ENCODE measurements at places on chromosomes 16 and 17.
A peak's percentile ranks its signal among the peaks of the same experiment; 100 is the strongest.

- no peak for DNase-seq
Measured at GRCh38 chr17:78397681-78398101, 19.2 kb downstream of the PGS1 start.

DNA sequence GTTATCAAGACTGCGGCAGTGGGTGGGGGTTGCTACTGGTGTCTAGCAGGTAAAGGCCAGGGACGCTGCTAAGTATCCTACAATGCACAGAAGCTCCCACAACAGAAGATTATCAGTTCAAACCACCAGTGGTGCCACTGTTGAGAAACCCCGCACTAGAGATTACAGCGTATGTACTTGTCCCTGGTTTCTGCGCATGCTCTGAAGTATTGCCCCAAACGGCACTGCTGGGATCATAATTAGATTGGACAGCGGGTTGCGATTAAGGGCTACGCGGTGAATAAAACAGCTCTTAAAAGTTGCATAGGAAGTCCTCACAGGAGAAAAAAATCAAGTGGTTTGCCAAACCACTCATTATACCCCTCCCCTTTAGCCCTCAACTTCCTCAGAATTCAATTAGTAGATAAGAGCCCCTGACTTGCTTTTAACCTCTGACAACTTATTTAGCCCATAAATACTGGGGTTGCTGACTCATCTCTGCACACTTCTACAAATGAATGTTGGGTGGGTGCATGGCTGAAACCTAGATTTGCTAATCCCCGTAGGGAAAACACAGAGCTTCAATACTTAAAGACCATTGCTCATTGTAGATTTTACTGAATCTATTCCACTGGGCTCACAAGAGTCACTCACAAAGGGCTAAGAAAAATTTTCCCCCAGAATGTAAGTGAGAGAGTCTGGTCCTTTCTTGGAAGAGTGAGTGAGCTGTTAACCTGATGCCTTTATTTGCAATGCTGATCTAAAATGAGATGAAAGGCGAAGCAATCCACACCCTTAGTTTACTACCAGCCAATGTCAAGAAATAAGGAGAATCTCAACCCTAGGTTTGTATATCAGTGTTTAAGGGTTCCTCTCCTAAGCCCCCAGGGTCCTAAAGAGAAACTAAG, 91.8 kb downstream of the RGS9 start:
- DNase-seq: no peak

GRCh38 chr16:81042821-81043220, 7.2 kb downstream of the ATMIN start:
- no peak for DNase-seq

GRCh38 chr17:81794509-81794908, 9.4 kb upstream of the GCGR start:
- DNase-seq: no peak

DNA sequence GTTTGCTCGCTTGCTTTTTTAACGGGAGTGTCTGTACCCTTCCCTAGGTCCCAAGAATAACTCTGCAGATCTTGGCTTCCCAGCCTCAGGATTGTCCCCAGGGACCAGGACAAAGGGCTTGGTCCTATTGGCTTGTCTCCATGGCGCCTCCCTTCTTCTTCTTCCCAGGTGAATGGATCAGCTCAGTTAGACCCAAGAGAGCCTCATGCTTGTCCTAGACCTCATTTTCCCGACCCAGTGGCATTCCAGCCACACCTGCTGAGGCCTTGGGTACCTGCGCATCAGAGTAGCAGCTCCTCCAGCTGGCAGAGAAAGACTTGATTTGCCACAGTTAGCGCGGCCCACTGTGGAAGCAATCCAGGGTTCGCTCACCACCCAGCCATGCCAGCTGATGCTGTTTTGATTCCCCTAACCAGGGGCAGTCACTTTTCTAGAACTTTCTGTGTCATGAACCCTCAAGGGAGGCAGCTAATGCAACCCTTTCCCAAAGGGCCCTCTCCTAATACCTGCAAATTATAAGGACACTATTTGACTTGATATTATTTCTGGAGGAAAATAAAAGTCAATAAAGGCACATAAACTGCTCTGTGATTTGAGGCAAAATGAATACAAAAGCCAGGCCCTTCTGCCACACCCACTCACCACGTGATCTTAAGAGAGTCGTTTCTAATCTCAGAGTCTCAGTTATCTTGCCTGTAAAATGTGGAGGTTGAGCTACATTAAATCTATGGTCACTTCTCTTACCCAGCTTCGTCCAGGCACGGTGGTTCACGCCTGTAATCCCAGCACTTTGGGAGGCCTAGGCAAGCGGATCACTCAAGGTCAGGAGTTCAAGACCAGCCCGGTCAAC, 13.9 kb downstream of the GPR142 start:
- DNase-seq: no peak

- DNase-seq: no peak
Measured at GRCh38 chr17:49527927-49528651, 33.0 kb downstream of the NGFR start.

- no peak for DNase-seq
Measured at GRCh38 chr16:75244844-75245758, 6.3 kb downstream of the BCAR1 start.

- DNase-seq: no peak
Measured at GRCh38 chr17:263773-264172, 82.3 kb upstream of the DOC2B start.

- peak; percentile 84 for DNase-seq
Measured at GRCh38 chr17:45225964-45226530, 4.4 kb downstream of the FMNL1 start.

- DNase-seq: no peak
Measured at GRCh38 chr16:79283578-79283977, 317.0 kb downstream of the MAF start.

- no peak for DNase-seq
Measured at GRCh38 chr16:1526608-1527555, 6.6 kb upstream of the TMEM204 start.

- DNase-seq: no peak
Measured at GRCh38 chr17:20143740-20144139, 134.6 kb downstream of the SPECC1 start.

GRCh38 chr16:15703029-15703736, 53.1 kb downstream of the NDE1 start:
- DNase-seq: no peak

- DNase-seq: no peak
Measured at GRCh38 chr17:46796524-46796923, 22.0 kb downstream of the WNT3 start.

- no peak for DNase-seq
Measured at GRCh38 chr17:5785338-5785737, 201.0 kb upstream of the NLRP1 start.

- DNase-seq: no peak
Measured at GRCh38 chr17:49454050-49454449, 39.4 kb upstream of the PHB1 start.

- DNase-seq: no peak
Measured at GRCh38 chr17:59277031-59277430, 54.4 kb upstream of the YPEL2 start.

DNA sequence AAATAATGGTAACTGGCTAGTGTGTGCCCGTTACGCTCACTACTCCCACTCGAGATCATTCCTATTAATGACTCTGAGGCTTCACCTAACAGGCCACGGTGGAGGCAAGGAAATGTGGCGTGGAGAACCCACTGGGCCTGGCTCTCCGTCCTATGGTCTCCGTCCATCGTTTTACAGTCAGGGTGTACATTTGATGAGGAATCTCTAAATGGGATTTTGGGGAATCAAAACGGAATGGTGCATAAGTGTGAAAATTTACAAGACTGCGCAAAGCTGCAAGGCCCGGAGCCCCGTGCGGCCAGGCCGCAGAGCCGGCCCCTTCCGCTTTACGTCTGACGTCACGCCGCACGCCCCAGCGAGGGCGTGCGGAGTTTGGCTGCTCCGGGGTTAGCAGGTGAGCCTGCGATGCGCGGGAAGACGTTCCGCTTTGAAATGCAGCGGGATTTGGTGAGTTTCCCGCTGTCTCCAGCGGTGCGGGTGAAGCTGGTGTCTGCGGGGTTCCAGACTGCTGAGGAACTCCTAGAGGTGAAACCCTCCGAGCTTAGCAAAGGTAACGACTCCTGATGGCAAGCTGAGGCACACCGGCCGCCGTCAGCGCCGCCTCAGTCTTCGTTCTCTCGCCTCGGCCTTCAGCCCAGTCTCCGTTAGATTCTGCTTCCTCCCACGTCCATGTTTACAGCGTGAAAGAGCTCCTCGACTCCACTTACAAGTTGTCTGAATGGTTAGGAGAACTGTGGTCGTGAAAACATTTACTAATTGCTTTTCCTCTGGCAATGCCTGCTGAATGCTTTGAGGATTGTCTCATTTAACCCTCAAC, at the start of gene RAD51C:
Gene RAD51C (plus strand): TSS at position 364 of the 817 bp plus-strand sequence. CDS start 42 bp downstream, at position 406.
- peak; percentile 82 for DNase-seq

- DNase-seq: no peak
Measured at GRCh38 chr17:67606471-67606870, 111.3 kb upstream of the NOL11 start.

- DNase-seq: no peak
Measured at GRCh38 chr17:7613769-7614424, 800 bp downstream of the FXR2 start.

DNA sequence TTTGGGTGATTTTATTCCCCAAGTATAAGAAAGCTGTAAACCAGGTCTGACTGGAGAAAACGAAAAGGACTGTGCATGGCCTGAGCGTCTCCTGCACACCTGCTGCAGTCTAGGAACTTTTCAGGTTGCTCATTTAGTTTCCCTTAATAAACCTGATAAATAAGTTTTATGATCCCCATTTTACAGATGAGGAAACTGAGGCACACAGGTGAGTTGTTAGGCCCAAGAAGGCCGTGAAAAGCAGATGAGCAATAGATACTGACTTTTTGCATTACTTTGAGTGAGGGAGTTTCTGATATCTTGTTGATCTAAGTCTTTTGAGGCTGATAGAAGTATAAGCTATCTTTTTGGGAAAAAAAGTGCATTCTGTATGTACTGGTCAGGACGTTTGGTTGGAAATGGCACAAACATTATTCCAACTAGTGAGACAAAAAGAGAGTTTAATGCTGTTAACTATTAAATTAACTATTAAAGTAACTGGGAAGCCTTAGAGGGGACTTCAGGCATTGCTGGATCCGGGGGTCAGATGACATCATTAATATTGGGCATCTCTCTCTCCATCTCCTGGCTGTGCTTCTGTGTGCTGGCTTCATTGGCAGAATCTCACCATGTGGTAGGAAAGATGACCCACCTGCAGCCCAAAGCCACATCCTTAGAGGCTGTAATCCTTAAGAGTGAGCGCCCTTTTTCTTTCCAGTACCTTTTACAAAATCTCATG, 163.4 kb downstream of the CMIP start:
- no peak for DNase-seq

DNA sequence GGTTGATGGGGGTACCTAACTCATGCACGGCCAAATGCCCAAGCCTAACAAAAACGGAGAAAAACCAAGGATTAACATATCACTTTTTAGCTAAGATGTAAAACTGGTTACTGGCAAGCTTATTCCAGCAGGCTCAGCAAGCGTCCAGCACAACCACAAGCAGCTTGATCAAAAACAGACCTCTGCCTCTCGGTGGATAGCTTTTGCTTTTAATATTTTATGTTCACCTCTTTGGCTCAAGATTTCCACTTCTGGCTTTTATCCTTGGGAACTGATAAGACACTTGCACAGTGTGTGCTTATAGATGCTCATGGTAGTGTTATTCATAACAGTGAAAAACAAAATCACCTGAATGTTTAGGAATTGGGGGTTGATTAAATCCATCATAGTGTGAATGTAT, 206.9 kb upstream of the CACNG5 start:
- no peak for DNase-seq

GRCh38 chr17:78237401-78238012, 6.1 kb downstream of the TMEM235 start:
- no peak for DNase-seq

GRCh38 chr17:43879723-43880419, 27.5 kb downstream of the MPP2 start:
- no peak for DNase-seq

DNA sequence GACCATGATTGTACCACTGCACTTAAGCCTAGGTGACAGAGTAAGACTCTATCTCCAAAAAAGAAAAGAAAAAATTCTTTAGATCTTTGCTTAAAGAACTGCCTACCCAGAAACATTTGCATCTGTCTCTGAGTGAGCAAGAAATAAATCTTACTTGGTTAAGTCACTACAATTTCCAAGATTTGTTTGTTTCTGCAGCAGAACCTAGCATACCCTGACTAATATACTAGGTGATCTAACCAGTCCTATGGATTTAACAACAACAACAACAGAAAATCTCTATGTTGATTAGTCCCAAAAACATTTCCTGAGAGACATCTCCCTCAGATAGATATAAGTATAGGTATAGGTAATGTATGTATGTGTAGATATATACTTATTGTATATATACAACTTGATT, 549.3 kb upstream of the PSMD7 start:
- no peak for DNase-seq
